ENCODE measurements at places on chromosomes 4 and X.

DNA sequence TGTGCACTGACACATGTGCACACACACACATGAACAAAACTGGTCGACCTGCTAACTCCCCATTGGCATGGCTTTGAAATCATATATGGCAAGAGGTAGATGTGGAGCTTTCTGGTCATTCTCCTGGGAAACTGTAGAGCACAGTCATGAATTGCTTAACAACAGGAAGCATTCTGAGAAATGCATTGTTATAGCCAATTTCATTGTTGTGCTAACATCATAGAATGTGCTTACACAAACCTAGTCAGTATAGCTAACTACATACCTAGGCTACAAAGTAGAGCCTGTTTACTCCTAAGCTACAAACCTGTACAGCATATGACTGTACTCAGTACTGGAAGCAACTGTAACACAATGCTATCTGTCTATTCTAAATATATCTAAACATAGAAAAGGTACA, 134.2 kb upstream of the SH3RF1 start:
- no peak for DNase-seq

- DNase-seq, result no peak
Observed at GRCh38 chr4:8477676-8478075, 37.1 kb downstream of the TRMT44 start.

DNA sequence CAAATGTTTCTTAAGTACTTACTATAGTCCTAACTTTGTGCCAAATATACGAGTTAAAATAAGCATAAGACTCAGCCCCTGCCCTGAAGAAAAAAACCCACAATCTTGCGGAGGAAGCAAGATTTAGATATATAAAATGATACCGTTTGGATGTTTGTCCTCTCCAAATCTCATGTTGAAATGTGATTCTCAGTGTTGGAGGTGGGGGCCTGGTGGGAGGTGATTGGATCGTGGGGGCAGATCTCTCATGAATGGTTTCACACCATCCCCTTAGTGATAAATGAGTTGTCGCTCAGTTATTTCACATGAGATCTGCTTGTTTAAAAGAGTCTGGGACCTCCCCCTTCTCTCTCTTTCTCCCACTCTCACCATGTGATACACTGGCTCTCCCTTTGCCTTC, 28.7 kb downstream of the EFHC2 start:
- no peak for DNase-seq

- no peak for DNase-seq
Observed at GRCh38 chr4:4412641-4413372, 25.9 kb downstream of the NSG1 start.

GRCh38 chr4:81366779-81367178, 104.9 kb downstream of the RASGEF1B start:
- no peak for DNase-seq

DNA sequence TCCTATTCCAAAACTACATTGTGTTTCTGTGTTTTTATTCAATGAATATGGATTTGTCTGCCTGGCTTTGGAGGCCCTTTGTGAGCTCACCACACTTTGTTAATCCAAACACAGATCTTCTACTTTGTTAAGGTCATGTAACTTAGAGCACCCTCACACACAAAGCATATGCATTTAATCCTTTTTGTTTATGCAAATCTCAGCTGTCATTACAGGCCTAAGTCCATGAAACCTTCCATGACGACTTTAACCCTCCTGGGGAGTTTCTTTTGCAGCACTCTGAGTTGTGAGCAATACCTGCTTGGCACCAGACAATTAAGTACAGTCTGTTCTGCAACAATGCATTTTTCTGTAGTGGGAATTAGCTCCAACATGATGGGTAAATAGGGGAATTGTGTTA, 14.9 kb downstream of the CCSER1 start:
- no peak for DNase-seq

DNA sequence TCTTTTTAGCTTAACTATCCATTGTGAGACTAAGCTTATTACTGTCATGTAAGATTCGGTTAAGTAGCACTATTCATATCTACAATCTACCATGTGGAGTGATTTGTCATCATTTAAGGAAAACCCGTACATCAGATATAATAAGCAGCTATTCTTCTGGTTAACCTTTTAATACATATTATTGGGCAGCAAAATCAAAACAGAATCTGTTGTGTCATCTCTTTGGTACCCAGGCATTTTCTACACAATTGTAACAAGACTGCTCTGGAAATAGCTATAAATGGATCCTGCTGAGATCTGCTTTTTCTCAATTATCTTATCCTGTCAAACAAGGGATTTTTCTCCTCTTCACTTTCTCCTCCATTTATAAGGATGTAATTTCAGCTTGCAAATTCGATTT, 521.5 kb upstream of the MAGEB2 start:
- DNase-seq, result no peak

- DNase-seq, result no peak
Observed at GRCh38 chr4:141810712-141811375, 174.5 kb downstream of the IL15 start.

DNA sequence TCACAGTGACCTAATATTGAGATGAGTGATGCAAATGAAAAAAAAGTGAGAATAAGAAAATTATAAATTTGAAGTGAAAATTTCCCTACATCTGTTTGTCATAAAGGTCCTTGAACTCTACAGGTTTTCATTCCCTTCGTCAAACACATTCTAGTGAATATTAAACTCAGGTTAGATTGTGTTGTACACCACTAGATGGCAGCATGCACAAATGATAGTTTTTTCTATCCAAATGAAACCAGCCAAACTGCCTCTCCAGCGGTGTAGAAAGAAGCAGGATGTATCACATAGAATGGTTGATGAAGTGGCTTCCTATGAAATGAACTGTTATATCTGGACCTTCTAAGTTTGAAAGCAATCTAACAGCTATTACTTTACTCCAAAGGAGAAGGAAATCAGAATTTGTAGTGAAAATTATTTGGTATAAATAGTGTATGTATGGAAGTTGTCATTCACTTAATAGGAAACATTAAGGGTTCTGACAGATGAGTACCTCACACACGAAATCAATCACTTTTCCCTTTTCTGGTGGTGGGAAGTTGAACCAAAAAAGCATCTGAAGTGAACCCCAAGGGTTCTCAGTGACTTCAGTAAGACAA, 382.7 kb downstream of the UNC5C start:
- DNase-seq, result no peak

DNA sequence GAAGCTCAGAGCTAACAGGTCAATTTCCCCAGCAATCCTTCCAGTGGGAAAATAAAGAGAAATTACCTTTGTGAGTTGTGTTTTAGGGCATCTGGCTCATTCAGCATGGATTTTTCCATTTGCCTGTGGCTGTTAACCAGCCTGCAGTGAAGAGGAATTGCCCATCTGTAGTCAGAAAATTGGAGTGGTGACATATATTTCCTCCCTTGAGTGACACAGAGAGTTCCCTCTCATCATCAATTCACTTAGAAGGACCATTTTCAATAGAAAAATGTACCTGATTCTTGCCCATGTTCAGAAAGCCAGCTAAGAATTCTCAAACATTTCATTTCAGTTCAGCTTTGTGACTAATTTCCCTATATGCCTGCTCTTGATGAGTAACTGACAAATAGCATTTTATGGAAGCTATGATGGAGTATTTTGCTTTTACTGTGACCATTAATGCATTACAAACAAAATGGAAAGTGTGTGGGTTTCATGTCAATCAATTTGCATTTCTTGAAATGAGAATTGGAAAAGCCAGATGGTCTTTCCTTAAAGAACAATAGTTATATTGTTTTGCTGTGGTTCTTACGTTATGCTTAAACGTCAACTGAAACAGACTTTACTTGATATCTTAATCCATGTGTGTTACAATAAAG, 155.8 kb downstream of the NWD2 start:
- no peak for DNase-seq

GRCh38 chr4:184358521-184359232, 115.7 kb downstream of the IRF2 start:
- DNase-seq, result no peak

DNA sequence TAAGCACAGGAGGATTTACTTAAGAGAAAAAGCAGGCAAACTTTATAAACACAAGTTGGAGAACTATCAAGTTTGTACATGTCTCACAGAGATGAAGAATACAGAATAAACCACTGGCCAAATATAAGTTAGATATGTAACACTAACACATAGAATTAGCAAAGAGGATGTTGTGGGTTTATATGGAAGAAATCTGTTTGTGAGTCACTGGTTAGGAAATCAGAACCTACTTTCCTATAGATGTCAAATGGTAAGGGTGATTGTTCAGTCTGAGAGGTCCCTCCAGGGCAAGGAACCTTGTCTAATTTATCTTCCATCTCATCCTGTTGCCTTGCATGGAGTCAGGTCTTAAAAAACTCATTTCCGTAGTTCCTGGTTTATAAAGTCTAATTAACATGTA, 14.8 kb upstream of the ART3 start:
- DNase-seq, result no peak

- DNase-seq, result peak; percentile 66
Observed at GRCh38 chrX:153687121-153688039, at the start of gene SLC6A8. Gene SLC6A8 (plus strand): TSS chrX:153687926. CDS start chrX:153688575, 649 bp downstream.

- no peak for DNase-seq
Observed at GRCh38 chr4:24748758-24749350, 46.5 kb upstream of the SOD3 start.

- no peak for DNase-seq
Observed at GRCh38 chr4:664713-665231, 9.3 kb downstream of the ATP5ME start.
